ENCODE measurements at places on chromosomes 1 and 21. TPM values are rescaled to one million over a fixed set of nuclear protein-coding genes. Genes with fewer than 3 reads are reported as not detected.
A peak's percentile ranks its signal among the peaks of the same experiment; 100 is the strongest.

Gene CACNA1S
- total RNA-seq, result 0.05 TPM

Gene MYOG
- total RNA-seq, result not detected

Gene GBP3
- not detected for total RNA-seq

Gene PGLYRP4
- not detected for total RNA-seq

Gene ESRRG
- total RNA-seq, result 8.3 TPM

Gene OR2L2
- total RNA-seq, result 0.22 TPM

Gene CFAP107
- 2.8 TPM for total RNA-seq

Gene TNFAIP8L2
- not detected for total RNA-seq

GRCh38 chr1:67004176-67004575 is 49.8 kb downstream of the SLC35D1 start:
- no peak overlapping the region for H3K4me3 ChIP-seq
- peaks cover 2% of the 10 kb centered on the region for H3K4me1 ChIP-seq
- H3K27ac ChIP-seq, result no peak overlapping the region
- no peaks in the 10 kb centered on the region for H3K27me3 ChIP-seq

- no peak for DNase-seq
- no peak overlapping the region for H3K27ac ChIP-seq
- peaks cover 4% of the 10 kb centered on the region for H3K27me3 ChIP-seq
- H3K4me1 ChIP-seq, result peaks cover 1% of the 10 kb centered on the region
These were observed 170.8 kb downstream of the NFIA start for GRCh38 chr1:61253059-61253735.

GRCh38 chr1:12146343-12147112 is 20.3 kb upstream of the TNFRSF1B start:
- H3K36me3 ChIP-seq, result no peaks in the 10 kb centered on the region
- no peak overlapping the region for H3K4me3 ChIP-seq
- no peak for DNase-seq
- H3K27me3 ChIP-seq, result peaks cover 10% of the 10 kb centered on the region
- H3K27ac ChIP-seq, result no peak overlapping the region

DNA sequence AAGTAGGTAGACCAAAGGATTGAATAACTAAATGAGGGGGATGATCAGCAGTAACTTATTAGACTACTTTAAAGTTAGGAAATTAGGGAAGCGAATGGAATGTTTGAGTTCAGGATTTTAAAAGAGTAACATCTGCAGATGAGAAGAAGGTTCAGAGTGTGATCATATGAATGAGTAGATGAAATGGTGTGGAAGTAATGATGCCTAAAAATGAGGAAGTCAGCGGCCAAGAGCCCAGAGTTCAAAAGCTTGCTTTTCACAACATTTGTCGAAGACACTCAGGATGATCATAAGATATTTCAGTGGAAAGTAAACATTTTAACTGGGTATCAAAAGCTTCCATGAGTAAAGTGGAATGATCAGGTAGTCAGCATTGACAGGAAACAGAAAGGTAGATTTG is 299.4 kb downstream of the LRRIQ3 start:
- no peak overlapping the region for H3K27ac ChIP-seq
- H3K4me1 ChIP-seq, result no peaks in the 10 kb centered on the region
- H3K4me3 ChIP-seq, result no peak overlapping the region
- H3K27me3 ChIP-seq, result no peaks in the 10 kb centered on the region
- no peak for DNase-seq

GRCh38 chr1:241994171-241994570 is 4.7 kb downstream of the MAP1LC3C start:
- peaks cover 4% of the 10 kb centered on the region for H3K4me1 ChIP-seq
- no peaks in the 10 kb centered on the region for H3K36me3 ChIP-seq
- no peak overlapping the region for H3K27ac ChIP-seq
- no peak for DNase-seq
- H3K27me3 ChIP-seq, result peaks cover 9% of the 10 kb centered on the region

DNA sequence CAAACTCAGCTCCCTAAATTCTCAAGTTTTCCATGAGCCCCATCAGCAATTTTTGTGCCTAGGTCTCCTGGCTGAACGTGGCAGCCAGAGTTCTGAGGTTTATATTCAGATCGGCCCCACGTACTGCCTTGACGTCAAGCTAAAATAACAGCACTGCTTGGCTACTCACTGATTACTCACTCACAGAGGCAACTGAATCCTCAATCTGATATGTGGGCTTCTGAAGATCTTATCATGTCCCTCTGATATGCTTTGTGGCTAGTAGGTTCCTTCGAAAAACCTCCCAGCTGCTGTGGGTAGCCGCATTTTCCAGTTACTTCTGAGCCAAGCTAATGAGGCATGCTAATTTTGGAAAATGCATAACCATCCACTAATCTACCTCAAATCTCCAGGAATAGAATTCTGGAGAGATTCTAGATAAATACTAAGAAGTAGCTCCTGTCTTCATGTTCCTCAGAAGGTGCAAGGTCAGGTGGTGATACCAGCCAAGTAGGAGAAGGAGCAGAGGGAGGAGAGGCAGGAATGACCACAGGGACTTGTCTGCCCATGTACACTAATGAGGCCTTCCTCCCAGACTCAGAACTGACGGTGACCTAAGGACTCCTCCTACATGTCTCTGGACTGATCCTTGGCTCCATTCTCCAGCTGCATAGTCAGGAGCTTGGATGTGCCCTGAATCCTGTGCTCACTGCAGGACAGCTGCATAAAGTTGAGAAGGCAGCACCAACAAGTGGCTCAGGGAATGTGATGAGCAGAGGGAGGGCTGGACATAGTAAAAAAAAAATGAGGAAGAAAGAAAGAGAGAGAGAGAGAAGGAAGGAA is 263.7 kb downstream of the TNR start:
- no peaks in the 10 kb centered on the region for H3K4me1 ChIP-seq
- no peak overlapping the region for H3K4me3 ChIP-seq
- DNase-seq, result no peak
- no peaks in the 10 kb centered on the region for H3K36me3 ChIP-seq
- H3K27me3 ChIP-seq, result peaks cover 25% of the 10 kb centered on the region
- no peak overlapping the region for H3K27ac ChIP-seq

DNA sequence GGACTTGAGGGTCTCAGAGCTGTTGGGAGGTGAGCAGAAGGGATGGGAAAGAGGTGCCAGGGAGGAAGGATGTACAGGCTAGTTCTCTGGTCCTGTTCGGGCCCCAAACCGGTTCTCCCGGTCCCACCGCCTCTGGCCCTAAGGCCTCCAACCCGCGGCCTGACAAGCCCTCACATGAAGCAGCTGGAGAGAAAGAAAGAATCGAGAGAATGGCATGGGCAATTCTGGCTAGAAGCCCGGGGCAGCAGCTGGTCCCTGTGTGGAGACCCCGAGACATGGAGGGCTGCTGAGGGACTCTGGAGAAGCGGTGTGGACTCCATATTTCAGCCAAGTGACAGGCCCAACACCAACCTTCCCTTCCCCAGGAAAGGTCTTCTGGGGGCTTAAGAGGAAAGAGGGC is 730 bp downstream of the CDC42SE1 start:
- H3K4me1 ChIP-seq, result peaks cover 54% of the 10 kb centered on the region
- peaks cover 24% of the 10 kb centered on the region for H3K36me3 ChIP-seq
- peak; percentile 63 for DNase-seq
- peak overlapping the region; percentile 91 for H3K27ac ChIP-seq

DNA sequence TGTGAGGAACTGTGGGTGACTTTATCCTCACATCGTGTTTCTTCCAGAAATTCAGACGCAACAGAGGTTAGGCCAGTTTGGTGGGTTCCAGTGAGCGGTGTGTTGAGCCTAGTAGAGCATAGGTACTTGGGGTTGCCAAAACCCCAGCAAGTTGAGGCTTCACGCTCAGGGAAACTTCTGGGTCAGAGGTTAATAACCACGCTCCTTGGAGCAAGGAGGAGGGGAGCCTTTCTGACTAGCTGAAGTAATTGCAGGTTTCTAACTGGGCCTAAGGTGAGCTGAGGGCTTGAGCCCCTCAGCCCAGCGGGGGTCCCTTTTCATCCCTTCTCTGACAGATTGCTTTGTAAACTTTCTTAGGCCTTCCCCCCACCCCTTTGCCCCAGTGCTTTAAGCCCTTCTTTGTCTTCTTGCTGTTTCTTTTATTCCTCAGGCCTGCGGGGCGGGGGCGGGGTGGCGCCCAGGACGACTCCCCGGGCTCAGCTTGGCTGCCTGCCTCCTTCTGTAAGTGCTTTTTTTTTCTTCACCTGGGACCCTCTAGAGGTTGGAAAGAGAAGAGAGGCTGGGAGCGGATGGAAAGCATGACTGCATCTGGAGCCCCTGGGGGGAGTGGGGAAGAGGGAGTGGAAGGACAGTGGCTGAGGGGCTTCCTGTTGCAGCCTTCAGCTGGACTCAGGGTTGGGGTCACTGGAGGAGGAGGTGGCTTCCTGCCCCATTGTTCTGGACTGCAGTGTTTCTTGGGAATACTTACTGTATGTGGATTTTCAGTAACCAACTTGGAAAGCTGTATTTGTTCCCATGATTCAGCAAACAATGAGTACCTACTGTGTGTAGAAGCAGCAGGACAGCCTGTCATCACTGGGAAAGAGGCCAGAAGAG is 1.3 kb upstream of the ZNF436 start:
- H3K4me3 ChIP-seq, result peak overlapping the region; percentile 96
- H3K27me3 ChIP-seq, result no peaks in the 10 kb centered on the region
- DNase-seq, result peak; percentile 15

GRCh38 chr1:15684042-15684461 is at the start of gene PLEKHM2:
PLEKHM2 (plus strand) TSS chr1:15684320; CDS start chr1:15684559, 239 bp downstream.
- peaks cover 21% of the 10 kb centered on the region for H3K4me1 ChIP-seq
- no peaks in the 10 kb centered on the region for H3K27me3 ChIP-seq
- DNase-seq, result no peak
- peaks cover 5% of the 10 kb centered on the region for H3K36me3 ChIP-seq
- peak within 1 kb of the TSS; percentile 96 for H3K27ac ChIP-seq

- no peaks in the 10 kb centered on the region for H3K27me3 ChIP-seq
- H3K27ac ChIP-seq, result no peak overlapping the region
- H3K36me3 ChIP-seq, result no peaks in the 10 kb centered on the region
- peaks cover 11% of the 10 kb centered on the region for H3K4me1 ChIP-seq
These were observed 64.0 kb upstream of the ZNF281 start for GRCh38 chr1:200473698-200474371.

DNA sequence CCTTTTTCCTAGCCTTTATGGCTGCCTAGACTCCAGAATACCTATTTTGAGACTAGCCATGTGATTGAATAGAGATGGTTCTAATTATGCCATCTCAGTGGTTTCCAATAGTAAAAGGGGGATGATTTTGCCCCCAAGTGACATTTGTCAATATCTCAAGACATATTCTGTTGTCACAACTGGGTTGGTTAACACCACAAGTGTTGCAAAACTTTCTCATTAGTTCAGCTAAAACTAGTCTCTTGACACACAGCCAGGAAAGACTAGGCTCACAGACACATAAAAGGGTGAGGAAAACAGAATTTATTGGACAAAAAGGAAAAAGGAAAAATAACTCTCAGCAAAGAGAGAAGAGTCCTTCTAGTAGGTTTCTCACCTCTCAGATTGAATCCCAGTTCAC is 39.9 kb upstream of the GBP5 start:
- H3K27ac ChIP-seq, result no peak overlapping the region
- H3K36me3 ChIP-seq, result no peaks in the 10 kb centered on the region
- DNase-seq, result no peak
- no peaks in the 10 kb centered on the region for H3K27me3 ChIP-seq
- H3K4me1 ChIP-seq, result peaks cover 4% of the 10 kb centered on the region
- no peak overlapping the region for H3K4me3 ChIP-seq

GRCh38 chr1:54904476-54905048 is 17.6 kb upstream of the DHCR24 start:
- H3K36me3 ChIP-seq, result no peaks in the 10 kb centered on the region
- DNase-seq, result no peak
- H3K27me3 ChIP-seq, result peaks cover 38% of the 10 kb centered on the region

DNA sequence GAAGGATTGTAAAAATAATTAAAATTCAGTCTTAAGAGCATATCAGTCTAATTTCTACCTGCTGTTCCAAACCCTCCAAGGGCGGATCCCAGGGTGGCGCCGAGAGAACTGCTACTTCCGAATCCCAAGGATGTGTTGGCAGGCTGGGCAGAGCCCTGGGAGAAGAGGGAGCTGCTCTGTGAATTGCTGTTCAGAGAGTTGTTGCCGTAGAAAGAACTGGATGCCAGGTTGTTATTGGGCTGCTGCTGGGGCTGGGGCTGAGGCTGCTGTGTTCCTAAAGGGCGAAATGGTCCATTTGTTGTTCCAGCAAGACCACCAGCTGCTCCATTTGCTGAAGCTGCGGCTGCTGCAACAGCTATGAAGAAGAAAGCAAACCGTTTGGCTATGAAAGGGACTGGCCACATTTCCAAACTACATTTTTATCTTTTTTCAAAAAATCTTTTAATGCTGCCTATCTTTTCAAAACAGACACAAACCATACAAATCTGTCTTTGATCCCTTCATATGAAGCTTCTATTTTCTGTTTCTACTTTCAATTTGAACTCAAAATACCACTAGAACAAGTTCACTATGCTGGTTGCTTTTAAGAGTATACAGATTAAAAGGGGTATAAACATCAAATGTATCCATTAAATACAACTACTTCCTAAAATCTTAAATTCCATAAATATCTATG is 57.5 kb upstream of the SDC3 start:
- peaks cover 50% of the 10 kb centered on the region for H3K36me3 ChIP-seq
- H3K27ac ChIP-seq, result no peak overlapping the region
- DNase-seq, result no peak
- H3K27me3 ChIP-seq, result no peaks in the 10 kb centered on the region
- H3K4me3 ChIP-seq, result no peak overlapping the region

GRCh38 chr1:44292651-44293050 is 62.4 kb downstream of the ERI3 start:
- DNase-seq, result no peak
- no peak overlapping the region for H3K27ac ChIP-seq
- H3K27me3 ChIP-seq, result no peaks in the 10 kb centered on the region
- H3K4me1 ChIP-seq, result peaks cover 40% of the 10 kb centered on the region

DNA sequence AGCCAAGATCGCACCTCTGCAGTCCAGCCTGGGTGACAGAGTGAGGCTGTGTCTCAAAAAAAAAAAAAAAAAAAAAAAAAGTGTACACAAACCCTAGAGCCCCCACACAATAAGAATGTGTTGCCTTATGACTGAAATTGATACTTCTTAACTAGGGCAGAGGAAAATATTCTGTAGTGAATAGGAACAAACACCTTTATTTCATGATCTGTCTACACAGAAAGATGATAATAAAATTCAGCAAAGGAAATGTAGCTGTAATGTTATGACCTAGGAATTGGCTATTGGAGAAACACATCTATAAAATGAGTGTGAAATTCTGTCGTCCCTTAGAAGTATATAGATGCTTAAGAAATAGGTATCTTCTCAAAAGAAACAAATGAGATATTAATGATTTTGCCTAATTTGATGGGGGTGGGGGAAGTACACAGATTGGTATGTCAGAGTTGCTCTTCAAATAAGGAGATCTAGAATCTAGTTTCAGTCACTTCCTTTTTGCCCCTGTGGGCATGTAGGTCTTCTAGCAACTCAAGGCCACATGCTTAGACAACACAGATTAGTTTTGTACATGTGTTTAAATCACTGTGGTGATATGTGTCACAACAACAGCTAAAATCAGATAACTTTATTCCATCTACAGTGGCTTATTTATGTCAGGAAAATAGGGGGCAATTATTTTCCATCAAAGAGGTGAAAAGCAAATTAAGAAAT is 10.7 kb upstream of the GPR25 start:
- no peaks in the 10 kb centered on the region for H3K27me3 ChIP-seq
- H3K27ac ChIP-seq, result no peak overlapping the region
- H3K36me3 ChIP-seq, result peaks cover 14% of the 10 kb centered on the region

GRCh38 chr1:198047913-198048312 is 108.9 kb upstream of the NEK7 start:
- H3K4me3 ChIP-seq, result no peak overlapping the region
- no peaks in the 10 kb centered on the region for H3K36me3 ChIP-seq
- H3K27ac ChIP-seq, result no peak overlapping the region
- no peaks in the 10 kb centered on the region for H3K27me3 ChIP-seq
- no peaks in the 10 kb centered on the region for H3K4me1 ChIP-seq
- DNase-seq, result no peak
